ENCODE measurements at places on chromosomes 12 and 14.
A peak's percentile ranks its signal among the peaks of the same experiment; 100 is the strongest.

DNA sequence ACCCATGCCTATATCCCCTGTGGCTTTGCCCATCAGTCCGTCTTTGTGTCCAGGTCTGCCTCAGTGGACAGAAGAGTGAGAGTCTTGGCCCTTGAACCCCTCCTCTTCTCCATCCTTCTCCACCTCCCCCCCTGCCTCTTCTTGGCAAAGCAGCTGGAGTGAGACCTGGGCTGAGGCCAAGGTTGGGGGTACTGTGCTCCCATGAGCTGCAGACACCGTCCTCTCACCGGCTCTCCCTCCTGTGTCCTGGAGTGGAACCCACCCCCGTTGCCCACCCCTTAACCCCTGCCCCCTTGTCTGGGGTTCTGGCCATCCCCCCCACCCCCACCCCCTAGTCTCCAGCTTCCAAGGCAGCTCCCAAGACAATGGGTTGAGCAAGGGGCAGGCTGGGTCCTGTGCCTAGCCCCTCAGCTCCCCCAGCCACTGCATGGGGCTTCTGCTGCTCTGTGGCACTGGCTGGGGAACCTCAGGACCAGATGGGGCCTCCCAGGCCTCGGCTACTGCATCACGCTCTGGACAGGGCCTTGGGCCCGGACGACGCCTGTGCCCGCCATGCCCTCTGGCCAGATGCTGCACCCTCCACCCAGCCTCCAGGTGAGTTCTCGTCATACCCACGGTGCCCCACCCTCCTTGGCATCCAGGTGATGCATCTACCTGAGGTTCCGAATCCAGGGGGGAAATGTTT is 35.7 kb downstream of the RTL1 start:
- no peak for DNase-seq

DNA sequence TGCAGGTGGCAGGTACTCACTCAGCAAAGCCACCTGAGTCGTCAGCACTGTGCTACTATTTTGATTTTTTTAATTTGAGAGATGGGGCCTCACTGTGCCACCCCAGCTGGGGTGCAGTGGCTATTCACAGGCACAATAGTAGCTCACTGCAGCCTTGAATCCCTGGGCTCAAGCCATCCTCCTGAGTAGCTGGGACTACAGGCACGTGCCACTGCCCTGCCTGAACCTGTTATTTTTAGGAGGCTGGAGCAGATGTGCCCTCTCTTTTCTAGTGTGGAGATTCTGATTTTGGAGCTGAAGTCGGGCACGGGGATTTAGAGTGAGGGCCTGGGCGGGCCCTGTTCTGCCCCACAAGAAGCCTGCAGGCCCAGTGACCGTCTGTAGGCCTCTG is 17.3 kb downstream of the SLC25A47 start:
- DNase-seq = no peak

DNA sequence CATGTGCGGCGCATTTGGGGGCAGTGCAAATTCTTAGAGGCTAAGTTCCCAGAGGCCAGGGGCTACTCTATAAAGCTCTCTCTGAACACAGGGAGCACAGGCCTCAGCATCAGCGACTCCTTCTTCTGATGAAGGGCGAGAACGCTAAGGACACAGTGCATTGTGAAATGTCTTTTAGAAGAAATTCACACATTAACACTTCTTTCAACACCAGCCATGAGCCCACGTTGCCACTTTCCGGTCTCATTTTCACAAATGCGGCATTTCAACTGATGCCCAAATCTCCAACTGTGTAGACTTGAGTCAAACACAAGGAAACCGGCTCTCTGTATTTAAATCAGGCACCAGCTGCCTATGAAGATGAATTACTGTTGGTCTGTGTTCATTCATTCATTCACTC is 162.0 kb downstream of the FOXN3 start:
- no peak for DNase-seq

DNA sequence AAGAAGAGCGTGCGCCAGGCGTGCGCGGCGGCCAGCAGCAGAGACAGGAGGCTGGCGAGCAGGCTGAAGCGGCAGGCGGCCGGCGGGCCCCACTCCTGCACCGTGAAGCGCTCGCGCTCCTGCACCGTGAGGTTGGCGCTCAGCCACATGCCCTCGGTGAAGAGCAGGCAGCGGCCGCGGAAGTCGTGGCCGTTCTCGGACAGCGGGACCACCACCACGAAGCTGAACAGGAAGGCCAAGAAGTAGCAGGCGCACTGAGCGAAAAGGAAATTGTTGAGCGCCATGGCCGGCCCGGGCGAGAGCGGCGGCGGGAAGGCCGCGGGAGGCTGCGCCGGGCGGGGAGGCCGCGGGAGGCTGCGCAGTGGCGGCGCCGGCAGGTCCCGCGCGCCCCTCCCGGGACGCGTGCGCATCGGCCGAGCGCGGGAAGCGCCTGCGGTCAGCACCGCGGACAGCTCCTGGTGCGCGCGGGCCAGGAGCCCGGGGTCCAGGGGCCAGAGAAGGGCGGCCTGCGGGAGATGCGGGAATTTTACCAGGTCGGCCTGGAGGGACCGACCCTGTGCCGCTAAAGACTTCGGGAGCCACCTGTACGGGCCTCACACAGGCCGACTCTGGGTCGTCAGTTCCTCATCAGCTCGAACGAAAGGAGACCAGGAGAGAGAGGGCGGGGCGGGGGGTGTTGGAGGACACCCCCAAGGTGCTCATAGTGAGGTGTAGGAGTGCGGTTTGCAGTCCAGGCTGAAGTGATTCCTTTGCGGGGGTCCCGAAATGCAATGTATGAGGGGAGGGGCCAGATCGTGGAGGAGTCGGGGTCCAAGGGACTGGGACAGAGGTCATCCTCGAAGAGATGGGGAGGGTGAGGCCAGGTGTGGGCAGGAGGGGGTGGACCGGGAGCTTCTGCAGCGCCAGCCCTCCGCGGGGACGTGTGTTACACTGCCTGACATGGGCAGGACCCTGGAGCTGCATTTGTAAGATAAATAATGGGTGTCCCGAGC is at the start of gene TMEM179:
Gene TMEM179 (minus strand): TSS at position 315 of the 992 bp plus-strand sequence. CDS start 31 bp downstream, at position 284.
- no peak for DNase-seq

GRCh38 chr14:52244328-52244727 is 23.2 kb upstream of the PTGDR start:
- no peak for DNase-seq

GRCh38 chr14:71588028-71588427 is 344.2 kb upstream of the RGS6 start:
- DNase-seq = no peak

DNA sequence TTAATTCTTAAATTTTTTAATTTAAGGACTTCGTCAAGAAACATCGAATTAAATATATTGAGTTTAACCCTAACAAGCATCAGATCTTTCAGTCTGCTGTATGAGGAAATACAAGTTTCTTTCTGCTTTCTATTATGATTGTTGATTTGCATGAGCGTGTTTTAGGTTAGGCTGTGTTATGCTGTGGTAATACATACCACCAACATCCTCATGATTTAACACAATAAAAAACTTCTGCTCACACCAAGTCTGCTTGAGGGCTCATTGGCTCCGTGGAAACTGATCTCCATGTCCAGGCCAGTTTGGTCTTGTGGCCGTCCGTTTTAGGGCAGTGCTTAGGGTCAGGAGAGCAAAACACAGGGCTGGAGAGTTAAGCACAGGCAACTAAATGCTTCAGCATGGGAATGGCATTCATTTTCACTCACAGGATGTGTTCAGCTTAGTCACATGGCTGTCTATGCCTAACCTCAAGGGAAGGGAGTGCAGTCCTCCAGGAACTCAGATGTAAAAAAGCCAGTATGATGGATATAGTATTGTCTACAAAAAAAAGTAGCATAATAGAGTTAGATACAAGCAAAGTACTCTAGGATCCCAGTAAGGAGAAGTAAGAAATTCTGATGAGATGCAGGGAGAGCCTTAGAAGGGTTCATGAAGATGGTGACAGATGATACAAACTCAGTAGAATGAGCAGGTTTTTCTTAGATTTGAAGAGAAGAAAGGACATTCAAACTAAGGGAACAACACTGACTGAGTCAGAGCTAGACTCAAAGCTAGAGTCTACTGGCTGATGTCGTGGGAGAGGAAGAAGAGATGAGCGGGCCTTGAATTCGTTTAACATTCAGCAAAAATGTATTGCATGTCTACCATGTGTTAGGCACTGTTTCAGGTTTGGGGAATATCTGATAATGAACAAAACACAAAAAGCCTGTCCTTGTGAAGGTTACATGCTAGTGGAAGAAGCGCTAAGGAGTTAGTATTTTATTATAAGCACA is 16.3 kb downstream of the MARK3 start:
- no peak for DNase-seq

DNA sequence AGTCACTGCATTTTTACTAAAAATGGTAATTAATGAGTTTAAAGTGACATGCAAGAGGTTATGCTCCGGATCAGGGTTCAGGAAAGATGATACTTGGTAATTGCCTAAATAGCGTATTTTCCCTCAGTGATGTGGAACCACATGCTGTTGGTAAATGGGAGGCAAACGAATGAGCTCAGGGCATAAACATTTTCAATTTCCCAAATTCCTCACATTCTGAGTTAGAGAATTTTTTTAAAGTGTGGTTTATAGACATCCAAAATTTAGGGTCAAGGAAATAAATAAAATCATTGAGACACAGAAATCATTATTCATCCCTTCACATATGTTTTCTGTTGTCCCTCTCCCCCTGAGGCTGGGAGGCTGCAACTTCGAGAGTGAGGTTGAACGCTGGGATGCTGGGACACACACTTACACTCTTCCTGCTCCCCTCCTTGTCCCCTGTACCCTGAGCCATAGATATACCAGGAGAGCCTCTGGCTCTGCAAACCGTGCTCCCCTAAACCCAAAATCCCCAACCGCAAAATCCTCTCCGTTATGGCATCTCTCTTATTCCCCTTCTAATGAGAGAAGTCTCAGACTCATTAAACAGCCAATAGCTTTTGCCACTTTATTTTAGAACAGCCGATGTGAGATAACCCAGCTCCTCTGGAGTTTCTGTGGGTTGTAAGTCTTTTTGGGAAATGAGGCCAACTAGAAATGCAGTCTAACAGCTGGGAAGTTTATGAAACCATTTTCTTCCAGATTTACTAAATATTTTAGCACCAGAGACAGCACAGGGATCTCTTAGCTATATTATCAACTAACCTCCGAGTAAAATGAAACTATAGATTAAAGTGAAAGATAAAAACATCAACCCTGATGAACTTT is 21.4 kb upstream of the ADGRD1 start:
- no peak for DNase-seq

DNA sequence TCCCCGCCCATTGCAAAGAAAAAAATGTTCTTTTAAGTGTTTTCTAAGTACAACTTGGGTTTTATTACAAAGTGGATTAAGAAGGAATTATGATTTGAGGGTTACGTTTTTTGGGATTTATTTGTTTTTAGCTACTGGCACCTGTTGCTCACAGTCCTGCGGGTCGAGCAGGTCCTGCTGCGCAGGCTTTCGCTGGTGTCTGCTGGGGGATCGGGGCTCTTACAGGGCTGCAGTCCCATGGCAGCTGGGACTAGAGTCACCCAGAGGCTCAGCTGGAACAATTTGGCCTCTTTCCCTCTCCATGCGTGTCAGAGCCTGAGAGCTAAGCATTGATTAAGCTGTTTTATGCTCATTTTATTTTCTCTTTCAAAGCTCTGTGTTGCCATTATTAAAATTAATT is 55.6 kb upstream of the DYNC1H1 start:
- DNase-seq = no peak

DNA sequence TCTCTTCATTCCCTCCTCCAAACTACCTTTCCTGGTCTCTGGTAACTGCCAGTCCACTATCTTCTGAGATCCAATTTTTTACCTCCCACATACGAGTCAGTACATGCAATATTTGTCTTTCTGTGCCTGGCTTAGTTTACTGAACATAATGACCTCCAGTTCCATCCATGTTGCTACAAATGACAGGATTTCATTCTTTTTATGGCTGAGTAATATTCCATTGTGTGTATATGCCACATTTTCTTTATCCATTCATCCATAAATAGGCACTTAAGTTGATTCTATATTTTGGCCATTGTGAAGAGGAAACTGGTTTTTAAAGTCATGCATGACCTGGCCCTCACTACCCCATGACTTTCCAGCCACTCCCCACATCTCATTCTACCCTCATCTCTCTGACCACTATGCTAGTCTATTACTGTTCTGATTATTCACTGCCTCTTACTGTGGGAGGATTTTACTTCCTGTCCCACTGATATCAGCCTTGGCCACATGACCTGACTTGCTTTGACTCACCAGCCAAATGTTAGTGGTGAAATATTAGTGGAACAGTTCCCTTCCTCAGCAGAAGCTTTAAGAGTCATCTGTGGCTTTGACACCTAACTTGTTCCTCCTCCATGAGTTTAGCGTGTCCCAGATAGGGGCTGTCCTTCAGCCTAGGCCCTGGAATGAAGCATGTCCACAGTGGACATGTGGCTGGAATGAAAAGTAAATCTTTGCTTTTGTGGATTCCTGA is 52.2 kb downstream of the GOLGA5 start:
- no peak for DNase-seq

- no peak for DNase-seq
Measured at GRCh38 chr12:115571027-115571426, 706.5 kb downstream of the MED13L start.

DNA sequence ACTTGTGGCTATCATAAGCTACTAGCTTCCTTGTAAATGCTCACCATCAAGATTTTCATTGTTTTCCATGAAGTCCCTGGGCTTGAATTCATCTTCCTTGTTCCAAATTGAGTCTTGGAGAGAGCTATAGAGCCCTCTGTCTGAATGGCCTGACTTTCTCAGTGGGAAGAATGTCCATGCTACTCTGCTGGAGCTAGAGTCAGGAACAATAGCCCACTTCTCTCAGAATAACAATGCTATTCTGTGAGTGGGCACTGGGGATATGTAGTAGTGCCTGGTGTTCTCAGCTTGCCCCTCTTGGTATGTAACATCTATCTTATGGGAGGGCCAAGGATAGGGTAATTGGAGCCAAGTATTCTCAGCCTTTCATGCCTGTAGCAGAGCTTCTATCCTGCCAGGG is 127.6 kb upstream of the TRHDE start:
- DNase-seq = no peak

- no peak for DNase-seq
Measured at GRCh38 chr12:18402872-18403611, 141.7 kb downstream of the PIK3C2G start.

GRCh38 chr12:127830065-127830460 is 436.9 kb upstream of the TMEM132C start:
- DNase-seq = no peak

- no peak for DNase-seq
Measured at GRCh38 chr12:128687851-128688250, 135.9 kb downstream of the SLC15A4 start.

- DNase-seq = peak; percentile 2
Measured at GRCh38 chr12:7460375-7461259, 16.7 kb upstream of the CD163L1 start.

GRCh38 chr14:38137005-38137404 is 70.7 kb upstream of the SSTR1 start:
- no peak for DNase-seq
